ENCODE measurements at places on chromosomes 3 and 15.

DNA sequence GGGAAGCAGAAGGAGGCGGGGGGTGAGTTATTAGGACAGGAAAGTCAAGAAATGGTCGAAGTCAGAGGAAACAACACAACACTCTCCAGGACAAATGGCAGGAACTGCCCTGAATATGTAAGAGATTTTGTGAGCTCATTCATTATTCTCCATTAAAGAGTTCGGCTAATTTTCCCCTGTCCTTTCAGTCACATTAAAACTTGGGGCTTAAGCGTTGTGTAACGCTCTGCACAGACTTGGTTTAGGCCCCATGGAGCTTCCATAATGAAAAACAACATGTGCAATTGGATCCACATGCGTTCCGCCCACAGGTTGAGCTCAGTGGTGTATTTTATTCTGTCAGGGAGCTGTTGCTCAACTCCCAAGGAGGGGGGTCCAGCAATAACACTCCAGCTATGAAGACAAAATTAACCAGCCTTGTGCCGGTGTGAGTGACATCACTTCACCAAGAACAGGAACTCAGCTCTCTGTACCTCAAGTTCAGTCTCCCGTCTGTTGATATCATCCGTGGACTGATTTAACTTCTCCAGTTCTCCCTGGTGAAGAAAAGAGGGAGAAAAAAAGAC is 2.3 kb downstream of the SH3BP5 start:
- DNase-seq = no peak

DNA sequence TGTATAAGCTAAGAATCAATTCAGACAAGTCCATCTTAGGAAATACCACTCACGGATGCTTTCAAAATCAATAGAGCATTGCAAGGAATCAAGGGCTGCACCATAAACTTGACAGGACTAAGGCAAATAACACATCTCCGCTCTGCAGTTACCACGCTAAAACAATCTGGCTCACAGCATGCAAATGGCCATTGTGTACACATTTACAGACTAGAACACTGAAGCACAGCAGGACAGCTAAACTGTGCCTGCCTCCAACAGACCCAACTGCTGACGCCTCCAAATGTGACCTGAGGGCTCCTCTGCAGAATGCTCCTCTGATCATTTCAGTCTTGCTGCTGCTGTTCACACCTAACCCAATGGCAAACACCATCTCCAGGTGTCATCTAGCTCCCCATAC is 104.3 kb downstream of the MEX3B start:
- no peak for DNase-seq

- no peak for DNase-seq
Observed at GRCh38 chr3:196988241-196989029, 19.8 kb upstream of the PIGZ start.

DNA sequence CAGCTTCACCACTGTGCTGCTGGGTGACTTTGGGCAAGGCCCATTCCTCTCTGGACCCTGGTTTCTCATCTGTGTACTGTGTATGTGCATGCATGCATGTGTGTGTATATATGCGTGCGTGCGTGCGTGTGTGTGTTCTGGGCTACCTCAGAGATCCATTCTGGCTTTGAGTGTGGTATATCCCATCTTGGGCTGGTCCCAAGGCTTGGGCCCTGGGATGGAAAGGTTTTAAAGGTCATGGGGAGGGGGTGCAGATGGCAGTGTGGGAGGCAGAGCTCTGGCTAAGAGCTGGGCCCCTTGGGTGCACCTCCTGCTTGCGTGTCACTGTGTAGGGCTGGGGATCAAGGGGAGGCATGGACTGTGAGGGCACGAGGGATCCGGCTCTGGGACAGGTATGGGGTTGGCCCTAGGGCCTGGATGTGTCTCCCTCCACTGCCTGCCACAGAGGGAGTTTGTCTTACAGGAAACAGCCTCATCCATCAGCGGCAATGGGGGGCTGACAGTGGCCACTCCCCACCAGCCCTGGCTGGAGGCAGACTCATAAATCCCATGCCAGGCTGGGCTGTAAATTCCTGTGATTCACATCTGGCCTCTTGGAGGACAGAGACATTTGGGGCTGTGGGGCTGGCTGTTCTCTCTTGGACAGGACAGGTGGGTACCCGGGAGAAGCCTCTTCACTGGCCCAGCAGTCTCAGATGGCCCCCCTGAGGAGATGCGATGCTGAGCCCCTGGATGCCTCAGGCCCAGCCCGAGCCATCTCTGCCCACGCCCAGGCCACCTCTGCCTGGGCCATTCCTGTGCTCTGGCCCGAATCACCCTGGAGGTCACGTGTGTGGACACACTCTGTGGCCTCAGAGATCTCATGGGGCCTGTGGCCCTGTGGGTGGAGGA is 21.4 kb upstream of the CSPG4 start:
- no peak for DNase-seq

DNA sequence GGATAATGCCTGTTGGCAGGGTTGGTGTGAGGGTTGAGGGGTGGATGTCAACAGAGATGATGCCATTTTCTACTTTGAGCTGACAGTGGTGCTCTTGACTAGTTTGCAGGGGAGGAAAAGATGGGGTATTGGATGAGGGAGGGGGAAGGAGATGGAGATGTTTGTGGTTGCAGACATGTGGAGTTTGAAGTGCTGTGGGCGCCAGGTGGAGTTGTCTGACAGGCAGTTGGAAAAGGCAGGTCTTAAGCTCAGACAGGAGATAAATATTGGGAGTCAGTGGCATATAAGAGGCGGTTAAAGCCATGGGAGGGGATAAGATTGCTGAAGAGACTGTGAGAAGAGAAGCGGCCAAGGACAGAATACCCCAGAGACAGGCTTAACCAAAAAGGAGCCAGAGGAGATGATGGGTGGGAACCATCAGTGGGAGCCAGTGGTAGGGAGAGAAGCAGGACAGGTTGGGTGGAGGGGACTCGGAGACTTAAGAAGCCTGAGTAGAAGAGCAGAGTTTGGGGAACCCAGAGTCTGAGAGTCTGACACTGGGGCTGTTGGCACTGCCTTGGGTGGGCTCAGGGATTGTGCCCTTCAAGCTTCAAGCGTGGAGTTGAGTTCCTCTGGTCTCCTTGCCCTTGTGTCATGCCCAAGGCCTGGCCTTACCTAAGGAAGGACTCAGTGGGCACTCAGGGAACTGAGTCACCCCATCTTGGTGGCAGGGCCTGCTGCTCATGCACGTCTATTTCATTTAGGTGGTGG is 13.9 kb downstream of the COPG1 start:
- DNase-seq = no peak

- no peak for DNase-seq
Observed at GRCh38 chr15:66879531-66880368, 177.7 kb downstream of the SMAD6 start.

- no peak for DNase-seq
Observed at GRCh38 chr3:142808103-142808917, 80.6 kb downstream of the PCOLCE2 start.

- DNase-seq = no peak
Observed at GRCh38 chr15:79811406-79812405, 85.1 kb downstream of the MTHFS start.

GRCh38 chr3:16013568-16013967 is 160.9 kb upstream of the GALNT15 start:
- no peak for DNase-seq

DNA sequence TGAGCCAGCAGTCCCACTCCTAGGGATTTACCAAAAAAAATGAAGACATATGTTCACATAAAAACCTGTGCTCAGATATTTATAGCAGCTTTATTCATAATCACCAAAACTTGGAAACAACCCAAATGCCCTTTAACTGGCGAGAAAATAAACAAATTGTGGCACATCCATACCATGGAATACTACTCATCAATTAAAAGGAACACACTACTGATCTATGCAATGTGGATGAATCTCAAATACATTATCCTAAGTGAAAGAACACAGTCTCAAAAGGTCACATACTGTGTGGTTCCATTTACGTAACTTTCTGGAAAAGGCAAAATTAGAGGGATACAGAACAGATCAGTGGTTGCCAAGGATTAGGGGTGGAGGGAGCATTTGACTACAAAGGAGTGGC is 394.5 kb downstream of the SHQ1 start:
- DNase-seq = no peak

- no peak for DNase-seq
Observed at GRCh38 chr15:52858782-52859176, 68.6 kb upstream of the ONECUT1 start.

GRCh38 chr15:34795267-34796081 is at the start of gene ACTC1:
ACTC1 (minus strand) TSS chr15:34795549; CDS start chr15:34794808, 741 bp downstream.
- DNase-seq = no peak

Data from activated CD4-positive, alpha-beta T cell treated with anti-CD3 and anti-CD28 coated beads for 24 hours (primary cell).